8988T (cell line): ENCODE measurements at places on chromosomes 1 and 21.

DNA sequence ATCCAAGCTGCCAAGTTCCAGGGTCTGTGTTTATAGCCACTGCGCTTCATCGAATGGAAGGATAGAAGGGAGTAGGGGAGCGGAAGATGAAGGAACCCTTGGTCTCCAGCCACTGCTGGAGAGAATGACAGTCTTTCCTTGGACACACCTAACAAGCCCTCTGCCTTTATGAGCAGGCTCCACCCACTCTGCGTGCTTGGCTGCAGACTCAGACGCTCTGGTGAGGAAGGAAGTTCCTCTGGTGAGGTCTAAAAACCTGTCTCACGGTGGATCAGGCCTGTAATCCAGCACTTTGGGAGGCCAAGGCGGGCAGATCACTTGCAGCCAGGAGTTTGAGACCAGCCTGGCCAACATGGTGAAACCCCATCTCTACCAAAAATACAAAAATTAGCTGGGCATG is 55.4 kb downstream of the MATN1 start:
- no peak for DNase-seq

GRCh38 chr1:180970333-180971079 is 52.2 kb downstream of the STX6 start:
- DNase-seq = no peak

DNA sequence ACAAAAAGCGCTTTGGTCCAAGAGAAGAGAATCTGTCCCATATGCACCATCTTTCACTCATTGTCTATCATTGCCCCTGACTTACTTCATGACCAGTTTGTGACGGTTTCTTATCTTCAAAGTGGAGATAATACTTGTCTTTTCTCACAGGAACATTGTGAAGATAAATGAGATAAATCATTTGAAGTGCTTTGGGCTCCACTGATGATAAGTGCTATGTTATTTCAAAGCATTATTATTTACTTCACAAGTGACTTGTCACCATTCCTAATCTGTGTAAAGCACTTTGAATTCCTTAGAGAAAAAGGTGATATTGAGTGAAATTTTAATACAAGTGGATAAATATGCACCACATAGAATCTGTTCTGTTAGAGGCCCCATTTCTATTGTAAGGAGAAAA is 731.6 kb upstream of the PTBP2 start:
- DNase-seq = no peak

DNA sequence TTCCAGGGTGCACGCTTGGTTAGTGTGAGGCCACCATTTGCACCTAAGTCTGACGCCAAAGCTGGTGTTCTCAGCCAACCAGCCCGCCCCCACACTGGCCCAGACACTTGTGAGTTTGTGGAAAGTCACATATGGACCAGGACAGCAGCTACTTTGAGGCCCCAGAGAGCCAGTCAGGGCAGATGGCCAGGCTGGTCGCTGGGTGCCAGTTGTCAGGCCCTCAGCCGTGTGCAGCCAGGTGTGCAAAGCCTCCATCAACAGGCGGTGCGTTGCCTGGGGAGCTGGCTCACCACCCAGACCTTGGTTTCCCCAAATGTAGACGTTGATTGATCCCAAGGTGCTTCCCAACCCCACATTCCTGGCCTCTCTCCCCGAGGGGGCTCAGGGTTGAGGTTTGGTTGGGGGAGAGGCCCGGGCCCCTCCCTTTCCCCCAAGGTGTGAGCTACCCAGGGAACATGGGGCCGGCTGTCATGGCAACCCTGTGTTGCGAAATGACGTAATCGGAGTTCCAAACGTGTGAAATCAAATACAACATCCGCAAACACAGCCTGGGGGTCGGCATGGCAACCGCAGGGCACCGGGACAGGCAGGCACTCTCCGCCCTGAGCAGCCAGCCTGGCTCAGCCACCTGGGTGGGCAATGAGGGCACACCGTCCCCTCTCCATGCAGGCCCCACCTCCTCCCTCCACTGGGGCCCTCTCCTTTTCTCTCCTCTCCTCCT is 42.2 kb upstream of the WNT4 start:
- no peak for DNase-seq

- DNase-seq = no peak
These were observed 11.9 kb upstream of the CLDN8 start for GRCh38 chr21:30227633-30228404.

DNA sequence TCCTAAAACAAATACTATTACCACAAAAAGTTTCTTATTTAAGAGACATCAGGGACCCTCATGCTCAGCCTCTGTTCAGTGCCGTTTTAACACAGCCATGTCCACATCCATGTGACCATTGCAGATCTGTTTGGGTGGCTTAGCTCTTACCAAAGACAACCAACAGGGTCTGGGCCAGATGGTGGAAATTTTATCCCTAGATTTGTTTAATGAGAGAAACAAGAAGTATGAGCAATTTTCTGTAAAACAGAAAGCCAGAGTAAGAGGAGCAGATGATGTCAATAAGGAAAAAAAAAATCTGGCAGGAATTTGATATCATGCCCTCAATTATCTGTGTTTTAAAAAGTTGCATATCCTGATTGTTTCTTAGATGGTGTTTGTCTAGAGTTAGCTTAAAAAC is 299.9 kb downstream of the TM2D1 start:
- no peak for DNase-seq

DNA sequence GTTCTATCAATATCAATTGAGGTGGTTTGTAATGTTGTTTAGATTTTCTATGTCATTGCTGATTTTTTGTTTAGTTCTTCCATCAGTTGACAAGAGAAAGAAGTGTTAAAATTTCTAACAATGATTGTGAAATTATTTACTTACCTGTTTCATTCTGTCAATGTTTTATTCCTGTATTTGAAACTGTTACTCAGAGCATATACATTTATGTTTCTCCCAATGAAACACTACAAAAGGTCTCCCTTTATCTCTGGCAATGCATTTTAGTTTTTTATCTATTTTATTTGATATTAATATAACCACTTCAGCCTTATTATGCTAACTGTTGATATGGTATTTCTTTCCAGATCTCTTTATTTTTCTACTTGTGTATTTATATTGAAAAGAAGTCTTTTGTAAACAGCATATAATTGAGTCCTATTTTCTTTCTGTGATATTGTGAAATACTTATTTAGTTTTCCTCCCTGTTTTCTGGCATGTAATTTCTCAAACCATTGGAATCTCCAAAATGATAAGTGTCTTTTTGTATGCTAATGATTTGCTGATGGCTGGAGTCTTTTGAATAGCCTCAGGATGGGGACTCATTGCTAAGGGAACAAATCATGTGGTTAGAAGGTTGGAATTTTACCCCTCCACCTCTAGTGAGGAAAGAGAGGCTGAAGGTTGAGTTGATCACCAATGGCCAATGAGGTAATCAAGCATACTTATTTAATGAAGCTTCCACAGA is 122.0 kb downstream of the ADSS2 start:
- DNase-seq = no peak
